ENCODE measurements at places on chromosomes 7 and 10.

DNA sequence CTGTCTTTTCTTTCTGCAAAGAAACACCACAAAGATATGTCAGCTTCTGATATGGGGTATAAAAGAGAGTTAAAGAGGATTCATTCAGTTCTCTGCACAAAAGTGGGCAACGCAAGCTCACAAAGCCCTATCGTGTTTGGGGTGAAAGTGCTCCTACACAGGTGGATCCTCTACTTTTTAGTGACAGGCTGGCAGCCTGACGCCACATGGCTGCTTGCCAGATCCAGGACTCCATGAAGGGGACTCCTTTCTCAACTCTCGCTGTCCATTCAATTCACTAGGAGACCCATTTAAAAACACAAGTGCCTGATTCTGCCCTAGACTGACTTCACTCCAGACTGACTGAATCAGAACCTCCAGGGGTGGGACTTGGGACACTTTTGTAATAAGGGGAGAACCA is 8.0 kb downstream of the PARP12 start:
- DNase-seq = no peak

DNA sequence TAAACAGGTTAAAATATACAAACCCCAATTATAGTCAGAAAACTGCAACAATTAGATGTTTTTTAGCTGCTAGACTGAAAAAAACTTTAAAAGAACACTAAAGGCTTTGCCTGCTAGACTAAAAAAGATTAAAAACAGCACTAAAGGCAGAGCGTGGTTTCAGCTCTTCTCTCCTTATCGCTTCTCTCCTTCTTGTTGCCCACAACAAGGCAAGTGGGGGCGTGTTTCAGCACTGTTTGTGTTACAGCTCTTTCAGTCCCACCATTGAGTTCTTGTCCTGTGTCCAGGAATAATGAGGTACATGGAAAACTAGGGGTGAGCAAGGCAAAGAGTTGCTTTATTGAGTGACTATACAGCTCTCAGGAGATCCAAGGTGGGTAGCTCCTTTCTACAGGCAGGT is 112.3 kb downstream of the HPSE2 start:
- no peak for DNase-seq

DNA sequence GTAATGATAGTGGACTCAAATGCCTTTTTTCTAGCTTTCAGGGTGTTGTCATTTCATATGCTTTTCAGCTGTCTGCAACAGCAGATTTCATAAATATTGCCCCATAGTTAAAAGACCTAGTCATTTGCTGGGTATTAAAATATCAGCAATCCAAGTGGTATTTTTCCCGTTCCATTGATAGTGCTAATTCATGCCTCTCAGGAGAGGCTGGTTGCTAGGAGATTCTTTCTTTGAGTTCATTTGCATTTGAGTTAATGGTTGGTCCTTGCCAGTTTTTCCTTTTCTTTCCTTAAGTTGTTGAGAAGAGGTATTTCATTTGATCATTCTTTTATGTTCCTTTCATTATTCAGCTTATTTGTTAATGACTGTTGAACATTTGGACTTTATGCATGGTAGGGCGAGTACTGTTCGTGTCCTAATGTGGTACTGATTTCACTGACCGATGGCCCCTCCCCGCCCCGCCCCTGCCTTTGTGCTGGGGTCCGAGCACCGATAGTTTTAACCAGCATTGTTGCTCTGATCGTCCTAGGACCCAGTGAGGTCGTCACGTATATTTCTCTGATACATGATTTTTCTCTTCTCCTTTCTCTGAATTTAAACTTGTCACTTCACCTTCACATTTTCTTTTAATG is 128.6 kb downstream of the CCNY start:
- peak; percentile 43 for DNase-seq

DNA sequence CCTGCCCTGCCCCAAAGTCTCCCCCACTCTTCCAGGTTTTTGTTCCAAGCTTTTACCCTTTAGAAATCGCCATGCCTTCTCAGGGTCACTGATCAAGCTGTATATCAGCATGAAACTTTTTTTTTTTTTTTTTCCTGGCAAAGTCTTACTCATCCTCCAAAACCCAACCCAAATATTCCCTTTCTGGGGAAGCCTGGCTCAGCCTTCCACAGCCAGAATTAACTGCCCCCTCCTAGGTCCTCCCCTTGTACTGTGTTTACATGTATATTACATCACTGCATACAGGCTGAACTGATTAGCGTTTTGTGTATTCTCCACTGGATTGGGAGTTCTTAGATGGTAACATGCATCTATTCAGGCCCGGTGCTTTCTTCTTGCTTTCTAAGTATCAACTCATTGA is 4.6 kb upstream of the NOBOX start:
- DNase-seq = peak; percentile 14

DNA sequence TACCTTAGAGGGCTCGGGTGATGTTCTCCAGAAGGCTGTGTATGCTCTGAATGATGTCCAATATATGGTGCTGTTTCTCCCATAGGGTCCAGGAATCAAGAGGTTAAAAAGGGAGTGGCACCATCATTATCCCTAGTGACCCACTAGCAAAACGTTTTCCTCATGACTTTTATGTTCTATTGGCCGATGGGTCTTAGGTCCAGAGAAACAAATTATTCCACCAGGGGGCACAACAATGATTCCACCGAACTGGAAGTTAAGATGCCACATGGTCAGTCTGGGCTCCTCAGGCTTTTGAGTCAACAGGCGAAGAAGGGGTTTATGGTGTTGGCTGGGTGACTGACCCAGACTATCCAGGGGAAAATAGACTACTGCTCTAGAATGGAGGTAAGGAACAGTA is 256.1 kb downstream of the COBL start:
- DNase-seq = no peak

GRCh38 chr10:55287346-55287745 is 486.3 kb upstream of the PCDH15 start:
- peak; percentile 6 for DNase-seq

GRCh38 chr7:26376175-26376917 is 84.7 kb downstream of the SNX10 start:
- no peak for DNase-seq

GRCh38 chr7:144001543-144001942 is 1.4 kb downstream of the OR6B1 start:
- DNase-seq = no peak

- DNase-seq = no peak
Observed at GRCh38 chr7:108653526-108653925, 83.9 kb downstream of the DNAJB9 start.

- DNase-seq = no peak
Observed at GRCh38 chr7:30970594-30971094, 6.9 kb downstream of the GHRHR start.

- DNase-seq = no peak
Observed at GRCh38 chr7:36366005-36366717, 23.5 kb upstream of the ANLN start.

DNA sequence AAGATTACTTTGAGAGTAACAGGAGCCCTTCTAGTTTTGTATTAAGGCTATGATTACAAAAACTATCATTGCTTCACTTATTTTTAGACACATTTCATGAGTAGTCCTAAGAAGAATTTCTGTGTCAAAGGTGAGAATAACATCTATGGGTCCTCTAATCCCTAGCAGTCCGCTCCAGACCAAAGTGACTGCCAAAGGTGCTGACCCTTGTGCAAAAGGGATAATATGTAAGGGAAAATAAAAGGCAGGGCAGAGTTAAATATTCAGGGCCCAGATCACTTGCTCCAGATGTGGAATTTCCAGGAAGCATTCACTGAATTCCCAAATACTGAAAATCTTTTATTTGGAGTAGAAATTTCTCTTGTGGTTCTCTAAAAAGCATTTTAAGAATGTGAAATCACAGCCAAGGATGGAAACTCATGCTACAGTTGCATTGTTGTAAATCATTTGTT is 29.3 kb downstream of the RHOBTB1 start:
- DNase-seq = peak; percentile 97

GRCh38 chr7:152312316-152312715 is 123.5 kb downstream of the KMT2C start:
- DNase-seq = peak; percentile 23

DNA sequence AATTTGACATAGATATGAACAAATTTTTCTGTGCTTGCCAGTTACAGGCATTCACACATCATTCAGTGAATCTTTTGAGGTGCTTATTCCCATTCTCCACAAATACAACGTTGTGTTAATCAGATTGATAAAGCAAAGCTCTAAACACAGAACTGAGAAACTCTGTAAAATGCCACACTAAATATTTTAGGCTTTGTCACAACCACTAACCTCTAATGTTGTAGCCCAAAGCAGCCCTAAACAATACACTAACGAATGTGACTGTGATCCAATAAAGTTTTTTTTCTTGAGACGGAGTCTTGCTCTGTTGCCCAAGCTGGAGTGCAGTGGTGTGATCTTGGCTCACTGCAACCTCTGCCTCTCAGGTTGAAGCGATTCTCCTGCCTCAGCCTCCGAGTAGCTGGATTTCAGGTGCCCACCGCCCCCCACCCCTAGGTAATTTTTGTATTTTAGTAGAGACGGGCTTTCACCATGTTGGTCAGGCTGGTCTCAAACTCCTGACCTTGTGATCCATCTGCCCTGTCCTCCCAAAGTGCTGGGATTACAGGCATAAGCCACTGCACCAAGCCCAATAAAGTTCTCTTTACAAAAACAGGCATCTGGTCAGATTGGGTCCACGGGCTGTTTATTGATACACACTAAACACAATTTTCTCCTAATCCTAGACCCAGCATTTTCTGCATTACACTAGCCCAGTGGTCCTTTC is 6.9 kb downstream of the CYCS start:
- no peak for DNase-seq

DNA sequence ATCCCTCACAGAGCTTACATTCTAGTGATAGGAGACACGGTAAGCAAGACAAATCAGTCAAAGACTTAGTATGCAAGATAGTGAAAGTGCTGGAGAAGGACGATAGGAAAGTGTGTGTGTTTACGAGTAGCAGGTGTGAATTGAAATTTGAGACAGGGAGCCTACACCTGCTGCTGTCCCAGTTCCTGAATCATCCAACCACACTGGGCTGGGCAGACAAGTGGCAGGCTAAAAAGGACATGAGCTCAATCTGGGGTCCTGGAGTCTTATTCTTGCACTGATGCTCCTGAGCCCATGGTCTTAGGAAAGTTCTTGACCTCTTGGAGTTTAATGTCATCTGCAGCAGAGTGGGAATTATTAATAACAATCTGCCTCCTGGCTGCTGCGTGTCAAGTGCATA is 16.2 kb downstream of the RBP3 start:
- no peak for DNase-seq

DNA sequence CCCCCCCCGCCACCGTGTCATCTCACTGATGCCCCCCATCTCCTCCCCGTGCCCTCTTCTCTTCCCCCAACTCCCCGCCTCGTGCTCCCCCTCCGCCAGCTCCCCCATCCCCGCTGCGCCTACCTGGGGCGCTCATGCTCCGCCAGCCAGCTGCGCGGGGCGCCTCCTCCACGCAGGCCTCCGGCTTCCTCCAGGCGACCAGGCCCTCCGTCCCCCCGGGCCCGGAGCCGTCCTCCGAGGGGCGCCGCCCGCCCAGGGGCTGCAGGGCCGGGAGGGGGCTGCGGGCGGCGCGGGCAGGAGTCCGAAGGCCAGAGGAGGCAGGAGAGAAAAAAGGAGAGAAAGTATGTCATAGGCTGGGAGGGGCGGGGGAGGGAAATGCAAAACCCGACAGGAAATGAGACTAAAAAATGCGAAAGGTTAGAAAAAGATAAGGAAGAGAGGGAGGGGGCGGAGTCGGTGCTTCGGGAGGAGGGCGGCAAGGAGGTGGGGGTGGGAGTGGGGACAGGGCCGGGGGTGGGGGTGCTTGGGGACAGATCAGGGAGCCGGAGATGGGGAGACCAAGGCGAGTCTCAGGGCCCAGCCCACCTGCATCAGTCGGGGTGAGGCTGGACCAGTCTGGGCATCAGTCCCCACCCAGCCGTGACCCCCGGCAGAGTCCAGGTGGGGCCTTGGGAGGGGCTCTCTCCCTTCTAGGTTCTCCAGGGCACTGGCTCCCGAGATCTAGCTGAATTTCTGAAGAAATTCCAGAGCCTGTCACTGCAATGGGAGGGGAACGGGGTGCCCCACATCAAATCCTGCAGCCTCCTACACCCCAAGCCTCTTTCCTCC is at the start of gene CARD11:
Gene CARD11 (minus strand): TSS at position 324 of the 828 bp plus-strand sequence. CDS start 85,361 bp downstream, outside the sequence.
- no peak for DNase-seq

- no peak for DNase-seq
Observed at GRCh38 chr7:68216051-68216450, 1219.4 kb downstream of the TYW1 start.

DNA sequence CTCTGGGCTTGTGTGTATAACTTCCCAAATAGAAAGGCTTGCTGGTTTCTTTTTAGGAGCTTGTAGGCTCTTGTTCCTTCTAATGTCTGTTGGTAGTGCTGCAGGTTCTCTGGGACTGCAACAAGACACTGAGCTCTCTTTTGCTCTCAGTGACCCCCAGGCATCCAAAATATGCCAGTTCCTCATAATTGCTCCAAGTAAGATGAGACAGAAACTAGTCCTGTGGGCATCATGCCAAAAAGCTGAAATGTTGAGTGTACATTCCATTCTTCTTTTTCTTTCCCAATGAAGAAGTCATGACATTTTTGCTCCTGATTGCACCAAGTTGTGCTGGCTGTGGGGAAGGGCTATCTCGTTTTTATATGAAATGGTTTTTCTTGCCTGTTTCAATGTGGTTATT is 7.1 kb upstream of the BTBD16 start:
- DNase-seq = peak; percentile 97

DNA sequence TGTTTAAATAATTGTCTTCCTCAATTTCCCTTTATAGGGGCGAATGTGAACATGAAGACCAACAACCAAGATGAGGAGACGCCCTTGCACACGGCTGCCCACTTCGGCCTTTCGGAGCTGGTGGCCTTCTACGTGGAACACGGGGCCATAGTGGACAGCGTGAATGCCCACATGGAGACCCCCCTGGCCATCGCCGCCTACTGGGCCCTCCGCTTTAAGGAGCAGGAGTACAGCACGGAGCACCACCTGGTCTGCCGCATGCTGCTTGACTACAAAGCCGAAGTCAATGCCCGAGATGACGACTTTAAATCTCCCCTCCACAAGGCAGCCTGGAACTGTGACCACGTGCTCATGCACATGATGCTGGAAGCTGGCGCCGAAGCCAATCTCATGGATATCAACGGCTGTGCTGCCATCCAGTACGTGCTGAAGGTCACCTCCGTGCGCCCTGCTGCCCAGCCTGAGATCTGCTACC is 42.1 kb downstream of the ASB4 start:
- no peak for DNase-seq

DNA sequence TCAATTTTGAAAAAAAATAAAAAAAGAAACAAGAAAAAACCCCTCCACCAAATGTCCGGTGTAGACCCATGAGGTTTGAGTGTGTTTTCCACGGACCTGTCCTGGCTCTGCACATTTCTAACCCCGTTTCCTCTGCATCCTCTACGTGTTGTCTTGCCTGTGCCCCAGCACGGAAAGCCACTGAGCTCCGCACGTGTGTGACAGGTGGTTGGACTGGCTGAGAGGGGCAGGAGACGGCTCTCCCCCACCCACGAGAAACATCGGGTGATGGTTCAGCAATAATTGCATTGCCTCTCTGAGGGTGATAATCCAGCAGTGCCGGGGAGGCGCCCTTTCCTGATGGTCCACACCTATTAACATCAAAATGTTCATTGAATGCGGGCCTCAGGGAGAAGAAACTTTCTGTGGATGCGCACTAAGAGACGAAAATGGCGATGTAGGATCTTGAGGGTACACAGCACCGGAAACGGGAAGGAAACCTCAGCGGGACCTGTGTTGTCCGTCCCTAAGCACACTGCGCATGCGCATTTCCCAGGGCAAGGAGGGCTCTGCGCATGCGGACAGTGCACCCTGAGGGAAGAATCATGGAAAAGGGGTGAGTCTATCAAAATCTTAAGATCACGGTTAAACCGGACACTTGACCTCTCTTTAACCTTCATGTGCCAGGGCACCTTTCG is 470.1 kb upstream of the ADARB2 start:
- no peak for DNase-seq

Data from fibroblast of skin of scalp (primary cell).